ENCODE measurements at places on chromosomes 6 and 20.

DNA sequence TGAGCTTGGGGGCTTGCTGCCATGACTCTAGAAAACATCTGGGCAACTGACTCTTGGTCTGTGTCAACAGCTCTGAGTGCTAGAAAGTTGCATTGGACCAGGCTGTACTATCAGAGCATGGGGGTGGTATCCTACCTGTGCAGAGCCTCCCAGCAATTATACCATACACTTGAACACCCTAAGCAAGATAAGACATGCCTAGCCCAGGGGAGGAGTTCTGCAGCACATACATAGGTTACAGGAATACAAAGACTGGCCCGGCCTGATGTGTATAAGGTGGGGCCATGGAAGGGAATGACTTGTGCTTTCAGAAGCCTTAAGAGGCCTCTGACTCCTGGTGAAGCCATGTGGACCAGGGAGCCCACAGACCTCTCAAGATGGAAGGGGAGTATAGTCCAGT lies 11.4 kb upstream of the MOCS1 start:
- no peaks in the 10 kb centered on the region for H3K27me3 ChIP-seq
- no peak overlapping the region for H3K27ac ChIP-seq
- H3K36me3 ChIP-seq, result no peaks in the 10 kb centered on the region
- no peak overlapping the region for H3K4me3 ChIP-seq
- peaks cover 37% of the 10 kb centered on the region for H3K4me1 ChIP-seq

- no peaks in the 10 kb centered on the region for H3K27me3 ChIP-seq
- H3K4me1 ChIP-seq, result 0 out of 2 replicates have a peak, but pooled peaks cover 5% of the 10 kb centered on the region
- peak; percentile 53 for DNase-seq
- H3K36me3 ChIP-seq, result peaks cover 10% of the 10 kb centered on the region
These were observed 87.6 kb downstream of the ASXL1 start for GRCh38 chr20:32445539-32446273.

DNA sequence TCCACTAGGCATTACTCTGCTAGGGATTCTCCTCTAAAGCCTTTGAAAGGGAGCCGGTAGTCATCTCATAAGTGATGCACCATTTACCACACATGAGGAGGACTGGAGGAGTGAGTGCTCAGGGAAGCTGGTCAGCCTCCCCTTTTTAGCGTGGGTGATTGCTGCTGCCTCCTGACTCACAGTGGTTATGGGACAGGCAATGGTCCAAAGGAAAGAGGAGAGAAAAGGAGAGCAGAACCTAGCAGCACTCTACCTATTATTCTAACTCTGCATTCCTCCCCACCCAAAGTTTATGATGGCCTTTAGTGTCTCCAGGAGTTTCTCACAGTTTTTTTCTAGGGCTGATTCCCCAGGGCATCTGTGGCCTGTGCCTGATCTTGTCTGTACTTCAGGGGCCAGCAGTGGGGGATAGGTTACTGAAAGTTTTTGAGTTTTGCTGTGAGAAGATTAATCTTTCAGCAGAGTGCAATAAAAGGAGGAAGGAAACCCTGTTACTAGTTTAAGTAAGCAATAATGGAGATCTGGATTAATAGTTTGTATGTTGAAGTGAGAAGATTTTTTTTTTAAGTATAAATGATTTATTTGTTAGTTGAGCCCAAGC lies 36.4 kb upstream of the GCLC start:
- no peak overlapping the region for H3K4me3 ChIP-seq
- no peaks in the 10 kb centered on the region for H3K27me3 ChIP-seq
- no peaks in the 10 kb centered on the region for H3K36me3 ChIP-seq
- no peak overlapping the region for H3K27ac ChIP-seq
- no peaks in the 10 kb centered on the region for H3K4me1 ChIP-seq

DNA sequence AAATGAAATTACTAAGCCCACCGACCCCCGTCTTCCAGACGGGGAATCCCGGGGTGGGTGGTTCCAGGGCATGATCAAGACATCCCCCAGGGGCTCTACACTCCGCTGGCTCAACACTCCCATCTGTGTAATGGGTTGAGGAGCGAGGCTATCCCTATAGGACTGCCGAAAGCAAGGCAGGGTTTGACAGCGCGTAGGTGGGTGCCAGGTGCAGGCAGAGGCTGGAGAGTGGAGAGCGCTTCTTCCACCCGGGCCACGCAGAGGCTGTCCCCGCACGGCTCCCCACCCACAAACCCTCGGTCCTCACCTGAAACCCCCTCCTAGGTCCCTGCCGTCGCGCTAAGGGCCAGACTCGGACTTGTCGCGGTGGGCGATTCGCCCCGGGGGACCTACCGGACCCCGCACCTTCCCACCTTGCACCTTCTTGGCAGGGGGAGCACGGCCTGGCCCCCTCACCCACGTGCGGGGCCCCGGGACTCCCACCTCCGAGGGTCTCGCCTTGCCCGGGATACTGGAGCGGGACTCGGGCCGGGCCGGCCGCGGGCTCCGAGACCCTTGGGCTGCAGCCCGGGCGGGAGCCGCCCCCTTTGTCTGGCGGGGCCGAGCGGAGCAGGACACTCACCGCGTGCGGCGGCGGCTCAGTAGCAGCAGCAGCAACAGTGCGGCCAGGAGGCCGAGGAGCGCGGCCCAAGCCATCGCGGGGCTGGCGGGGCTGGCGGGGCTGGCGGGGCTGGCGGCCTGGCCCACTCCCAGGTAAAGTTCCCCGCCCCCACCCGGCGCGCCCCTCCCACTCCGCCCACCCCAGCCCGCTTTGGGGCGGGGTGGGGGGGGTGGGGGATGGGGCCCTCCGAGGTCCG lies at the start of gene PTGIS:
PTGIS (minus strand) TSS at position 717 of the 857 bp plus-strand sequence; CDS start at position 696, 21 bp downstream.
- H3K4me1 ChIP-seq, result peaks cover 10% of the 10 kb centered on the region
- H3K27me3 ChIP-seq, result no peaks in the 10 kb centered on the region
- no peak within 1 kb of the TSS for H3K27ac ChIP-seq
- H3K4me3 ChIP-seq, result peak within 1 kb of the TSS; percentile 29
- DNase-seq, result peak; percentile 40
- no peaks in the 10 kb centered on the region for H3K36me3 ChIP-seq

DNA sequence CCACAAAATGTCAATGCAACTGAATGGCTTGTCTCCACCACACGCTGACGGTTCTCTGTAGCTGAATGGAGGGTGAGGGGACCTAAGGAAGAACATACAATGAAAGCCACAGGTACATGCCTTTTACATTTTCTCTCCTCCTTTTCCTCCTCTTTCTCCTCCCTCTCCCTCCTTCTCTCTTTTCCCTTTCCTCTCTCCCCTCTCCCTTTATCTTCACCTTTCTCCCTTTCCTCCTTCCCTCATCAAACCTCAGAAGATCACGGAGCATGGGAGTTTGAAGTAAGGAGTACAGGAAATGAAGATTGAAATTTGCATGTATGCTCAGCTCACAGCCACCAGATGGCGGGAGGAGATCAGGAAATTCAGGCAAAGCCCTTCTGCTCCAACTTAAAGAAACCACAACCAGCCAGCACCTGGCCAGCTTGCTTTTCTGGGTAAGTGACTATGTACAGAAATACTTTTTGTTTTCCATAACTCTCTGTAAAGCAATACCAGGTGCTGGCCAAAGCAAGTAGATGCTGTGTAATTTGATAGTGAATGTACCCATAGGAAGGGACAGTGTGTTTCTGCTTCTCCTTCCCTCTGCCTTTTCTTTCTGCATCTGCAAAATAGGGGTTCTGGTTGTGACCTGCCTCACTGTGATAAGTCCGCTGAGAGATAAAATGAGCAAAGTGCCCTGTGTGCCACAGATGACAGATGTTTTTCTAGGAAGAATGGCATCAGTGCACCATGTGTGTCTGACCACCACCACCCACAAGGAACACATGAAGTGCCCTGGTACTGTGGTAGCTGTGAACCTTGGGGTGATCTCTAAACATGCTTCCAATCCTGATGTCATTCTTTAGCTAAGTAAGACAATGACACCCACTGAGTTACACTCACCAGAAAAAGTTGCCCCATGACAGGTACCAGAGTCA lies 18.6 kb upstream of the FOXO3 start:
- peak; percentile 74 for DNase-seq
- H3K4me1 ChIP-seq, result no peaks in the 10 kb centered on the region

- no peaks in the 10 kb centered on the region for H3K36me3 ChIP-seq
- no peak overlapping the region for H3K27ac ChIP-seq
- DNase-seq, result no peak
- H3K27me3 ChIP-seq, result no peaks in the 10 kb centered on the region
These were observed 365.9 kb downstream of the MMUT start for GRCh38 chr6:49097116-49097515.

DNA sequence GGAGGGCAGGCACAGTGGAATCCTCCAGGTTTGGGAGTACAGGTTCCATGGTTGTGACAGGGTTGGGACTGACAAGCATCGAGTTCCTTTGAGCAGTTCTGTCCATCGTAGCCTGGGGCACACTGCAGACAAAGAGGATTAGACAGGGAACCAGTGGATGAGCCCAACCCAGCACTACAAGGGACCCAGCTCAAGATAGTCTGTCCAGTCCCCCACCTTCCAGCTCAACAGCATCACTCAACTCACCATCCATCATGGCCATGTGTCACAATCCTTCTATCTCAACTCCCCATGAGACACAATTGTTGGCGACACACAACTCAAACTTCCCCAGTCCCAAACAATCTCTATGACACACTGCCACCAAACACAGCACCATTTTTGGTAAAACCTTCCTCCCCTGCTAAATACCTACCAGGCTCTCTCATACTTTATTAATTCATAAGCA lies 11.8 kb upstream of the GPSM3 start:
- H3K27ac ChIP-seq, result no peak overlapping the region
- no peak overlapping the region for H3K4me3 ChIP-seq
- H3K27me3 ChIP-seq, result no peaks in the 10 kb centered on the region

DNA sequence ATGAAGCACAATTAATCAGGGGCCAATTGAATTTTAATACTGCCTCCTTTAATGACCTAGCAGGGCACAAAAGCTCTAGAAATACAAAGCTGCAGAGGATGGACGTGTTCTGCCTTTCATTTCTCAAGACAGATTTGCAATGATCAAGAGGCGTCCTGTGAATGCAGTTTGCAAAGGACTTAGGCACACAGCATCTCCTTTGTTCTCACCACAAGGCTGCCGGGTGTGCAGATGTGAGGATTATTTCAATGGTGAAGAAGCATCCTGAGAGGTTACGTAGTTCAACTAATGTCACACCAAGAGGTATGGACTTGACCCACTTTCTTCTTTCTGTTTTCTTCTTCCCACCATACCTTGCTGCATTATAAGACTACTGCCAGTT lies 42.9 kb upstream of the SPTLC3 start:
- H3K4me1 ChIP-seq, result peaks cover 9% of the 10 kb centered on the region
- H3K36me3 ChIP-seq, result no peaks in the 10 kb centered on the region
- DNase-seq, result no peak
- no peak overlapping the region for H3K4me3 ChIP-seq
- no peak overlapping the region for H3K27ac ChIP-seq

DNA sequence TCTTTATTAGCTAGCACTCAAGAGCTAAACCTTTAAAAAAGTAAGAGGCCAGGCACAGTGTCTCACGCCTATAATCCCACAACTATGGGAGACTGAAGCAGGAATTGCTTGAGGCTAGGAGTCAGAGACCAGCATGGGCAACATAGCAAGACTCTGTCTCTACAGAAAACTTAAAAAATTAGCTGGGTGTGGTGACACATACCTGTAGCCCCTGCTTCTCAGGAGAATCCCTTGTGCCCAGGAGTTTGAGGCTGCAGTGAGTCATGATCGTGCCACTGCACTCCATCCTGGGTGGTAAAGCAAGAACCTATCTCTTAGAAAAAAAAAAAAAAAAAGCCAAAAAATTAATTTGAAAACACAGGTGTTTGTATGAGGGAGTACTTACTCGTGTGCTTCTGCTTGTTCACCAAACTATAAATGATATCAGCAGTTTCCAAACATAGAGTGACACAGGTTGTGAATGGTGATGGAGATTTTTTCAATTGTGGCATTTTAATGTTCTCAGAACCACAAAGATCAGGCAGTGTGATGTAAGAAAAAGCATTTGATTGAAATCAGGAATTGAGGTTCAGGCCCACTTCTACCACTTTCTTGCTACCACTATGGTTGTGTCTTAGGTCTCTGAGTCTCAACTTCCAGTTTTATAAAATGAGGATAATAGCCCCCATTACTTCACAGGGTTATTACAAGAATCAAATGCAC lies 104.9 kb downstream of the FOXO3 start:
- no peak overlapping the region for H3K27ac ChIP-seq
- DNase-seq, result no peak
- no peak overlapping the region for H3K4me3 ChIP-seq
- H3K4me1 ChIP-seq, result 0 out of 2 replicates have a peak, but pooled peaks cover 3% of the 10 kb centered on the region
- no peaks in the 10 kb centered on the region for H3K36me3 ChIP-seq

GRCh38 chr6:34159844-34160243 lies 14.0 kb upstream of the GRM4 start:
- no peak overlapping the region for H3K4me3 ChIP-seq
- no peaks in the 10 kb centered on the region for H3K27me3 ChIP-seq
- no peak for DNase-seq
- H3K36me3 ChIP-seq, result no peaks in the 10 kb centered on the region
- no peak overlapping the region for H3K27ac ChIP-seq

- H3K27me3 ChIP-seq, result no peaks in the 10 kb centered on the region
- no peak within 1 kb of the TSS for H3K27ac ChIP-seq
- no peak for DNase-seq
- H3K36me3 ChIP-seq, result no peaks in the 10 kb centered on the region
- no peak within 1 kb of the TSS for H3K4me3 ChIP-seq
These were observed at the start of gene ARMH2 for GRCh38 chr6:24798740-24799540. TSS of gene ARMH2 (minus strand) at chr6:24798917. CDS start at chr6:24798857, 60 bp downstream.

- H3K27ac ChIP-seq, result no peak overlapping the region
- H3K4me3 ChIP-seq, result no peak overlapping the region
- no peaks in the 10 kb centered on the region for H3K36me3 ChIP-seq
- no peaks in the 10 kb centered on the region for H3K27me3 ChIP-seq
These were observed 25.4 kb downstream of the ANKEF1 start for GRCh38 chr20:10060226-10060625.

DNA sequence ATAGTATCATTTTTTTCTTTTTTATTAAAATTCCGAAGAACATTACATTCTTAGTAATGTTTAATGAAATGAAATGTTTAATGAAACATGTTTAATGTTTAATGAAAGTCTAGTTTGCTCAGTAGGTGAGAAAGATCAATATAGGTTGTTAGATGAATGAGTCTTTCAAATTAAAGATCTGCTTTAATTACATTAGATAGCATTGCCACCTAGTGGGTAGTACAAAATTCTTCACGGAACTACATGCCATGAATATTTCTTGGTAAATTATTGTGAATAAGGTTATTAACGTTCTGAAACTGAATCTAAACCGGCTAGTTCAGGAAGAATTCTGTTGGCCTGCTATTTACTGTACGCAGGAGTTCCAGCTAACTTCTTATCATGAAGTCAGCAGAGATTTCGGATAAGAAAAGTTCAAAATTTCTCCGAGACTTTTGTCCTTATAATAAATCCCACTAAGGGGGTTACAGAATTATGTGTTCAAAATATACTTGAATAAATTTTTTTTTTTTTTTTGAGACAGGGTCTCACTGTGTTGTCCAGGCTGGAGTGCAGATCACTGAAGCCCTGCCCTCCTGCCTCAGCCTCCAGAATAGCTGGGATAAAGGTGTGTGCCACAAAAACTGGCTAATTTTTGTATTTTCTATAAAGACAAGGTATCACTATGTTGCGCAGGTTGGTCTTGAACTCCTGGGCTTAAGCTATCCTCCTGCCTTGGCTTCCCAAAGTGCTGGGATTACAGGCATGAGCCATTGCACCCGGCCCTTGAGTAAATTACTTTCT lies 7.9 kb upstream of the GMNN start:
- no peak overlapping the region for H3K27ac ChIP-seq
- no peaks in the 10 kb centered on the region for H3K27me3 ChIP-seq
- no peaks in the 10 kb centered on the region for H3K4me1 ChIP-seq
- no peaks in the 10 kb centered on the region for H3K36me3 ChIP-seq
- no peak overlapping the region for H3K4me3 ChIP-seq

Measured in Caco-2 (cell line).